Stimulated activated CD4-positive, alpha-beta T cell treated with anti-CD3 and anti-CD28 coated beads, Interleukin-1b, Interleukin-23, amount 100 ng/mL, for 1 hour (primary cell): ENCODE measurements at places on chromosomes 12 and 14.

DNA sequence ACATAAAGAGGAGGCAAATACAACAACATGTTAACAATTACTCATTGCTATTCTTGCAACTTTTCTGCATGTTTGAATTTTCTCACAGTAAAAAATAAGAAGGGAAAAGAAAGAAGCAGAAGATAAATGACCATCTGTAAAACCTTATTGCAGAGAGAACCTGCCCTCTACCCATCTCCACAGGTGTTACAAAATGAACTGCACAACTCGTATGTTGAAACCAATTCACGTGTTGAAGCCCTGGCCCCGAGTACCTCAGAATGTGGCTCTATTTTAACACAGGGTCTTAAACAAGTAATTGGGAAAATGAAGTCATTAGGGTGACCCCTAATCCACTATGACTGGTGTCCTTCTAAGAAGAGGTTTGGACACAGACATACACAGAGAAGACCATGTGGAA is 39.5 kb downstream of the FOXN3 start:
- no peak for DNase-seq

DNA sequence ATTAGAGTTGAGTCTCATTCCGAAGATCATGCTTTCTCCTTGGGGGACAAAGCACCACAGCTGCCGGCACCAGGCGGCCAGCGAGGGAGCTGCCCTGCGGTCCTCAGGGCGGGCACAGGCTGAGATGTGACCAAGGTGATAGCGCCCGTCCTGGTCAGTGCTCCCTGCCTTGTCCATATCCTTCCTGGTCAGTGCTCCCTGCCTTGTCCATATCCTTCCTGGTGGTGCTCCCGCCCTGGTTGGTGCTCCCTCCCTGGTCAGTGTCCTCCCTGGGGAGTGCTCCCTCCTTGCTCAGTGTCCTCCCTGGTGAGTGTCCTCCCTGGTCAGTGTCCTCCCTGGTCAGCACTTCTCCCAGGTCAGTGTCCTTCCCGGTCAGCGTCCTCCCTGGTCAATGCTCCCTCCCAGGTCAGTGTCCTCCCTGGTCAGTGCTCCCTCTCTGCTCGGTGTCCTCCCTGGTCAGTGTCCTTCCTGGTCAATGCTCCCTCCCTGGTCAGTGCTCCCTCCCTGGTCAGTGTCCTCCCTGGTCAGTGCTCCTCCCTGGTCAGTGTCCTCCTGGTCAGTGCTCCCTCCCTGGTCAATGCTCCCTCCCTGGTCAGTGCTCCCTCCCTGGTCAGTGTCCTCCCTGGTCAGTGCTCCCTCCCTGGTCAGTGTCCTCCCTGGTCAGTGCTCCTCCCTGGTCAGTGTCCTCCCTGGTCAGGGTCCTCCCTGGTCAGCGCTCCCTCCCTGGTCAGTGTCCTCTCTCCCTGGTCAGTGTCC is 92.2 kb downstream of the ADGRD1 start:
- DNase-seq, result no peak

GRCh38 chr12:124236625-124237031 is 58.3 kb upstream of the RFLNA start:
- DNase-seq, result no peak

GRCh38 chr14:24895243-24895583 is 154.7 kb downstream of the STXBP6 start:
- DNase-seq, result no peak

- DNase-seq, result no peak
Measured at GRCh38 chr14:42909659-42910058, 1303.0 kb downstream of the LRFN5 start.

GRCh38 chr14:101332281-101332680 is 229.0 kb upstream of the DIO3 start:
- DNase-seq, result no peak

GRCh38 chr12:70049596-70050360 is 193.5 kb upstream of the CNOT2 start:
- DNase-seq, result no peak

- no peak for DNase-seq
Measured at GRCh38 chr12:93191956-93192355, 185.8 kb upstream of the NUDT4 start.

DNA sequence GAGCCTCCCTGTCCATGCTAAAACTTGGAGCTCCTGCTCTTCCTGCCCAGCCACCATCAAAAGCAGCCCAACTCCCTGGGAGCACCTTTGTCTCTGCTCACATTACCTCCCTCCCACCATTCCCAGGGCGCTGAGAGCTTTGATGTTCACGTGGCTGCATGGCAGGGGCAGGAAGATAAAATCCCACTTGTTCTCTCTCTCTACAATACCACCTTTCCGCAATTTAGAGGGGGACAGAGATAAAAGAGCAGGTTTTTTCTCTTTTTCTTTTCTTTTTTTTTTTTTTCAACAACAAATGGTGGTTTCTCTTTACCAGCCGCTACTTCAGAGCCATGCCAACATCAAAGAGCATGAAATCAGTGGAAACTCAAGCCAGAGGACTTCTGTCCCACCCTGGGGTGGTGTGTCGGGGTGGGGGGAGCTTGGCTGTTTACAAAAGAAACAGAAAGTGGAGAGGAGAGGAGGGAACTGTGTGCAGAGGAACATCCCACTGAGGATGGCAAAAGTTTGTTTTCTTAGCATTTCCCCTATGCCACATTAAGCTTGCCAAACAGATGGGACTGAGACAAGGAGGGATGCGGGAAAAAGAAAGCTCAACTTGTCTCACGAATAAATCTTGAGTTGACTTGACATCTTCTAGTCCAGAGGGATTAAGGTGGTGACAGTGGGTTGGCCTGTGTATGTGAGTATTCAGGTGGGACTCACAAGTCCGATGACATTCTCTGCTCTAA is 103.7 kb upstream of the NUDT4 start:
- DNase-seq, result no peak

DNA sequence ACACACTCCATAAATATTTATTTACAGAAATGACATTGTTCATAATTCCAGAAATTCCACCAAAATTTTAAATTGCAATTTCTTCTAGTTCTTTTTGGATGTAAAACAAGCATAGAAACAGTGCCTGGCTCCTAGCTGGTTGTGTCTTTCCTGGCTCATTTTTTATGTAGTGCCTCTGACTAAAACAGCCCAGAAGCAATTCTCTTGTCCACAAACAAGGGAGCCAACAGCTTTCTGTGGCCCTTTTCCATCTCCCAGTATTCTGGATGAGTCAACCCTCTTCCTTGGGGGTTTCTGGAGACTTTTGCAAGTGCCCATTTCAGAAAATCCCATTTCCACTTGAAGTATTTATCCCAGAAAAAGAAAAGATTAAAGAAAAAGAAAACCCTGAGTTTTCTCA is 141.4 kb downstream of the PHLDA1 start:
- no peak for DNase-seq

GRCh38 chr14:24363401-24363800 is 4.6 kb upstream of the NFATC4 start:
- DNase-seq, result no peak

GRCh38 chr12:70467476-70467875 is 101.4 kb downstream of the KCNMB4 start:
- DNase-seq, result no peak
